ENCODE measurements at places on chromosomes 5 and 9.

- no peak for DNase-seq
These were observed 1143.8 kb upstream of the DMAC1 start for GRCh38 chr9:8943392-8943791.

DNA sequence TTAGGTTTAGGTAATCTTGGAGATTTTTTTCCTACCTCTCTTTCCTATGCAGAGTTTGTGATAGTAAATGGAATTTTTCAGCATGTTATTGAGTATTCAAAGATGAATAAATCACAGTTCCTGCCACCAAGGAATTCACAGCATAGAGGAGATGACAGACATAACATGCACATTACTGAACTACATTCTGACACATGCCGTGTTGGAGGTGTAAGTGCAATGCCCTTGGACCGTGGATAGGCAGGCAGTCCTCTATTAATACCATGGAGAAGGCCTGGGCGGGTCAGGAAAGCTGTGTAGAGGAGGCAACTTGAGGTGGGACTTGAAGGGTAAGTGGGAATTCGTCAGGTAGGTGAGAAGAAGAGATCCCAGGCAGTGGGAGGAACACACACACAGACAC lies 43.9 kb downstream of the MCCC2 start:
- DNase-seq = no peak

DNA sequence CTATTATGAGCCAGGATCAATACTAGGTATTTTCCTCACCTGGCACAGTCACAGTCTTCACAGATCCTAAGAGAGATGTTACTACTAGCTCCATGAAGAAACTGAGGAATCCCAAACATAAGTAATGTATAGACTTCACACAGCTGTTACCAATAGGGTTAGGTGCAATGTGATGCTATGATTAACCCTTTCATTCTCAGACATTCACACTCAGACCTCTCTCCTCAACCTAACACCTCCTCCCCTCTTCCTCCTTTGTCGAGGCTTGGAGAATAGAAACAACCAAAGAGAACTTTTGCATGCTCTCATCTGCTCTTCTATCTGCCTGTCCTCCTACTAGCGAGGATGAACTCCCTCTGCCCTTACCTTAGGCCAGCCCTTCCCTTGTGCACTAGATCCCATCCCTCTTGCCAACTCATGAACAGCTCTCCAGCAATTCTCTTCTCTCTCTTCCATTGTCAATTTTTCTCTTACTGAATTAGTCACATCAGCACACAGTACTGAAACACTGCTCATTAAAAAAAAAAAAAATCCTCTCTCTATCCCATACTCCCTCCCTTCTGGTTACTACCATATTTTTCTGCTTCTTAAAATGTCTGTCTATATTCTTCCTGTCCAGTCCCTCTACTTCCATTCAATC lies 47.7 kb downstream of the MAPKAP1 start:
- DNase-seq = no peak

- no peak for DNase-seq
These were observed 54.5 kb upstream of the FST start for GRCh38 chr5:53425687-53426511.

DNA sequence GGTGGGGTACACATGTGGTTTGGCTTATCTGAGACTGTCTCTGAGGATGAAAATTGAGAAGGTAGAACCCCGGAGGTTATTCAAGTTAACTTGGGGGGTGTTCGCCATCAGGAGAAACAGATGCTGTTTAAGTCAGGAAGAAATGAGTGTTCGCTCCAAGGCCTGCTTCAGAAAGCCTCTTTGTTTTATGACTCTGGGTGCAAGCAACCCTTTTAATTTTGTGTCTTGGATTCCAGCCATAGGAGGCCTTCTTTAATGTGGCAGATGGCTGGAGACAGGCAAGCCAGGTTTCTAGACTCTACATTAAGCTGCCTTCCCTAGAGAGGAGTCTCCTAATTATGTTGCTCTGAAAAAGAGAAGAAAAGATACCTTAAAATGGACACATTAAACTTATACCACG lies 4.2 kb upstream of the SMAD5 start:
- DNase-seq = no peak

- no peak for DNase-seq
These were observed 52.7 kb downstream of the ABHD17B start for GRCh38 chr9:71858102-71858798.

- DNase-seq = no peak
These were observed 47.0 kb upstream of the ZNF169 start for GRCh38 chr9:94212091-94212490.

DNA sequence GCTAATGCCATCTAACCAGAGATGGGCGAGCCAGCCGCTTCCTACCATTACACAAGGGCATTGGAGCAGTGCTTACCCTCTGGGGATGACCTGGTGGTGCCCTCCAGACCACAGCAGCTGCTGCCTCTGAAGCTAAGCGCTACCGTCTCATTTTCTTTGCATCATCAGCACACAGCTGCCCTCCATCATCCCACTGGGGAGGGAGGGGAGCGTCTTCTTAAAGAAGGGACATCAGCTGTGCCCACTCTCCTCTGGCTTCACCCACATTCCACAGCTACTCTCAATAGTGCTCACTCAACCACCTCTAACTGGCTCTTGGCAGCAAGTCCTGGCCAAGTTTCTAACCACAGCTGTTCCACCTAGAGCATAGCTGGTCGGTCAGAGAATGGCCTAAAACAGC lies 503.4 kb downstream of the NFIB start:
- no peak for DNase-seq

DNA sequence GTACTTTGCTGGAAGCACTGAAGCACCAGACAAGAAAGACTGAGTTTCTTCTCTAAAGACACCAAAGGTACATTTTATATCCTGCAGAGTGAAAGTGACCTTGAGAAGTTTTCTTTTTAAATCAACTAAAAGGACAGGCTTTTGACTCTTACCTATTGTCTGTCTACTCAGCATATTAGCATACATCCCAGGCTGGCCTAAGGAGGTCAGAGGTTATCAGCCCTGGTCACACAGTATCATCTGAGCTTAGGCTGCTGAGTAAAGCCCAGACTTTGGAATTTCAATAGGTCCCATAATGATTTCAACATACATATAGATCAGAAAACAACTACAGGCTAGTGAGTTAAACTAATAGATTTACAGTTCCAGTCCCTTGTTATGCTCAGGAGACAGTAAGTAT lies 10.1 kb upstream of the CDH9 start:
- DNase-seq = no peak

DNA sequence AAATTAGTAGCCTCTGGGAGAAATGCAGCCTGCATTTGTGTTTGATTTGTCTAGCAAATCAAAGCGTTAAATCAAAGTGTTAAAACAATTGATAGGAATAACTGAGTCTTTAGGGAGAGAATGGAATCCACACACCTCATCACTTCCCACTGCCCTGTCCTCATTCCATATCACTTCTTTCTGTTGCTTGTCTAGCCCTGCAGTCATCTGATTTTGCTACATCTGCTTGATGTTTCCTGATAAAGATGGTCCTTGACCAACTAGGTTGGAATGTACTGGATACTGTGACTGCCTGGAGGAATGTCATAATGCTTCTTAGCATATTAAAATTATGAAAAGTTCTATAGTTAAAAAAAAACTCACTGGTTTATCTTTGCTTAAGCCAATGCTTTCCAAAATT lies 119.9 kb downstream of the DOCK2 start:
- DNase-seq = no peak

DNA sequence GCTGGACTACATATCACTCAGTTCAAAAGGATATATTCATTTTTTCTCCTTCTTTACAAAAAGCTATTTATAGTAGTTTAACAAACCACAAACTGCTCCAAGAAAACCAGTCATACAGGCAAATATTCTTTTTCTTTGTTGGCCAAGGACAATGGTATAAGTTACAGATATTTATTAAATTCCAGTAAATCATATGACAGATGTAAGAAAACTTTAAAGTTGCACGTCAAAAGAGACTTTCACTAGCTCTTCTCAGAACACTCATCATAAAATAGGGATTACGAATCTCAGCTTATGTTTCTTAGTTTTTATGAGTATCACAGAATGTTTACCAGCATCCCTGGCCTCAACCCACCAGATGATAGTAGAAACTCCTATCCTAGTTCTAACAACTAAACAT lies 67.2 kb downstream of the ANKRD31 start:
- DNase-seq = no peak

DNA sequence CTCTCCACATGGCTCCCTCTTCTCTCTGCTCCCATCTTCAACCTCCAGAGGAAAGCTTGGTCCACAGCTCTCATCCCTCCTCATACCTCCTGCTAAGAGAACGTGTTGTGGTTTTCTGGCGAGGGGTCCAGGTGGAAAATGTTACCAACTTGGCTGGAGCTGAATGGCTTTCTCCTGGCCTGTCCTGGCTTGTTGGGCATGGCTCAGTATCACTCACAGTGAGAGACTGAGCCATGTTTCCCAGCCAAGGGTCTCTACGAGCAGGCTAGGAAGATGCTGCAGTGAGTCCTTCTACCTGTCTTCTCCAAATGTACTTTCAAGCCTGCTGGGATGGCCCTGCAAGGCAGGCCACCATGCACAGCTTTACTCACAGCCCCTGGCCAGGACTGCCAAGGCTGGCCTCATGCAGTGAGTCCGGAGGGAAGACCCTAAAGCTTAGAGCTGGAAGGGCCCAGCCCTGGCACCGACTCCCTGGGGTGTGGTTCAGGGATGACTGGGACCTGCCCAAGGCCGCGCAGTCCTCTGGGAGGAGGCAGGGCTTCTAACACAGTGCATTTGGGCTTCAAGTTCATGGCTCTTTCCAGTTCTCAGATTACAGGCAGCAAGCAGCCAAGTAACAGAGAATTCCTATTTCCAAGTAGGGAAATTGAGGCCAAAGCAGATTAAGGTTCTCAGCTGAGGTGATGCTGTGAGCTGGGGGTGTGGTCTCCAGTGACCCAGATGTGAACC lies 59.5 kb downstream of the COL27A1 start:
- no peak for DNase-seq

DNA sequence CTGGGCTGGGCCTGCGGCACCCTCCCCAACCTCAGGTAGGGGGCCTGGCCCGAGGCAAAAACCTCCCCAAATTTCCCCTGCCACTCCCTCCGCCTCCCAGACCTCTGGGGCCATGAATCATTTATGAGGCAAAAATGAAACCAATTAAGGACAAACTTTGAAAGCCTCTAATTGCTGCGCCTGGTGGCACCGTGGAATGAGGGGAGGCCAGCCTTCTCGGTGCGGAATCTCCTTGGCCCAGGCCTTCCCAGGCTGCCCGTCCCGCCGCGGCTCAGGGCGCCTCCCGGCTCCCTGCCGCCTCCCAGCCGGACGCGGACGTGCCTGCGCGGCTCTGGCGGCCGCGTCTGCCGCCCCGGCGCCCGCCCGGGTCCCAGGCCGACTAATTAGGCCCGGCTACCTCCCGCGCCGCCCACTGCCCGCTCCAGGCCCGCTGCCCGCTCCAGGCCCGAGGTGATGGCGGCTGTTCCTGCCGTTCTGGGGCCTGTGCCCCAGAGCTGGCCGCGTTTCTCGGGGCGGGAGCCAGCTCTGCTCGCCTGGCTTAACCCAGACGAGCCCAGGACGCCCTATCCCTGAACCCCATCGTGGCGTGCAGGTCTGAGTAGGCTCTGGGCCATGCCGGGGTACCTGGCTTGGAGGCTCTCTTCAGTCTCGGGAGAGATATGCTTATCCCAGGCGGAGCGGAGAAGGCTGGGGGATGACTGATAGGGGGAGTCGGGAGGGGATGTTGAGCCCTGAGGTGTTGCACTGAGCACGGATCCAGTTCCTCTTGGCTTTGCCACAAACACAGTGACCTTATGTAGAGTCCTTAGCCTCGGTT lies 20.1 kb downstream of the CXXC5 start:
- no peak for DNase-seq

DNA sequence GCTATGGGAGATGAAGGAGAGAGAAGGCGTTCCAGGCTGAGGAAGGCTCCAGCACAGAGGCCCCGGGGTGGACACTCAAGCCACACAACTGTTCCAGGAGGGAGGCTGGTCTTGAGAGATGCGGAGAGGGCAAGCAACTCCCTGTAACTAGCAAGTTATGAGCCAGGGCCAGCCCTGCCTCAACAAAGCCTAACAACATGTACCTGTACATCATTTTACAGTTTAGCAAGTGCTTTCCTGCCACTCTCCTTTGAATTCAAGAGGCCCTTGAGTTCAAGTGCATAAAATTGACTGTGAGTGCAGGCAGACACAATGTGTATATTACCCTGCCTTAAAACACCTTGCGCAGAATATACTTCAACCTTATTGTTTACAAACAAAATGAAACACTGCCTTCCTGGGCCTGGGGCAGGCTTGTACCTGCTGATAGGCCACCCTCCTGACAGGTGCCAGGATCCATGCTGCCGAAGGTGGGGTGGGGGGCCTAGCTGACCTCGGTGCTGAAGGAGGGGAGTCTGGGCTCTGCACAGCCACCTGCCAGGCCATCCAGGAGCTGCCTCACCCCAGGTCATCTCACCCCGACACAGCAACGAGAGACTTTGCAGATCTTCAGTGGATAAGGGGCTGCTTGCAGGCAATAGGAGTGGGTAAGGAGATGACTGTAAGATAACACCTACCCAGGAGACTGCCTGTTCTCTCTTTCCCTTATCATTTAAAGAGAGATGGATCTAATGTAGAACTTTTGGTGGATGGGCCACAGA lies 80.0 kb downstream of the PPARGC1B start:
- DNase-seq = no peak

- DNase-seq = no peak
These were observed 73.4 kb downstream of the ESM1 start for GRCh38 chr5:54912021-54912420.

DNA sequence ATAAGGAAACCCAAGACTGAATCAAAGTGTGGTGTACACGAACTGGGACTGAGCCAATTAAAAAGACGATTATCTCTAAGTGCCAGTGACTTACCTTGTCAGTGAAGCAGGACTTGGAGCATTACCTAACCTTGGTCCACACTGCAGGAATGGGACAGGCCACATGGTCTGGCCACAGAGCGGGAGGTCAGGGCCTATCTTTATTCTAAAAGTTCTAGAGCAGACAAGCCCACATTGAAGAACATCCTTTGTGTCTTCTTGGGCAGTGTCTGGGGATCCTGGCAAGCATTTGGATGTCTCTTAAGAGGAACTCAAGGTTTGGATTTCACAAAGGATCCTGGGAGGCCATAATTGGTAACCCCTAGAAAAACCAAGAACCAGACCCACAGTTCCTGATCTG lies 16.5 kb downstream of the SPRY4 start:
- DNase-seq = no peak

DNA sequence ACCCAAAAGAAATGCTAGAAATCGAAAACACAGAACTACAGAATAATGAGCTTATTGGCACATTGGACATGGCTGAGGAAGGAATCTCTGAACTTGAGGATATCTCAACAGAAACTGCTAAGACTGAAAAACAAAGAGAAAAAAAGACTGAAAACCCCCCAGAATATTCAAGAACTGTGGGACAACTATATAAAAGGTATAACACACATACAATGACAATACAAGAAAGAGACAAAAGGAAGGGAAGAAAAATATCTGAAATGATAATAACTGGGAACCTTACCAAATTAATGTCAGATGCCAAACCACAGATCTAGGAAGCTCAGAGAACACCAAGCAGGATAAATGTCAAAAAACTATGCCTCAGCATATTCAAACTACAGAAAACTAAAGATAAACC lies 68.6 kb upstream of the TNPO1 start:
- DNase-seq = no peak

DNA sequence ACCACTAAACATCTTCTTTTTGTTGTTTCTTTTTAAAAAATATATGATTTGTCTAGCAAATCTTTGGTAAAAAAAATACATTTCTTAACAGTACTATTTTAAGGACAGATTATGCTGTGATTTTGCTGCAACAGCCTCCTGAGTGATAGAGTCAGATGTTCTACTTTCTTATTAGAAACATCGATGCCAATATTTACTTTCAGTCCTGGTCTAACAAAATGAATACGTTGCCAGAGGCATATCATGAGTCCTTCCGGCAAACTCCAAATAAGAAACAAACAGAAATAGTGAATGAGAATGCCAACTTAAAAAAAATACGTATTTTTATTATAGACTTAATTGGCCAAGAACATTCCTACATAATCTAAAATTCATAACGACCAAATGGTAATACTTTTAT lies 371.5 kb downstream of the ADGRV1 start:
- no peak for DNase-seq
